ENCODE measurements at places on chromosomes 3 and 15.

DNA sequence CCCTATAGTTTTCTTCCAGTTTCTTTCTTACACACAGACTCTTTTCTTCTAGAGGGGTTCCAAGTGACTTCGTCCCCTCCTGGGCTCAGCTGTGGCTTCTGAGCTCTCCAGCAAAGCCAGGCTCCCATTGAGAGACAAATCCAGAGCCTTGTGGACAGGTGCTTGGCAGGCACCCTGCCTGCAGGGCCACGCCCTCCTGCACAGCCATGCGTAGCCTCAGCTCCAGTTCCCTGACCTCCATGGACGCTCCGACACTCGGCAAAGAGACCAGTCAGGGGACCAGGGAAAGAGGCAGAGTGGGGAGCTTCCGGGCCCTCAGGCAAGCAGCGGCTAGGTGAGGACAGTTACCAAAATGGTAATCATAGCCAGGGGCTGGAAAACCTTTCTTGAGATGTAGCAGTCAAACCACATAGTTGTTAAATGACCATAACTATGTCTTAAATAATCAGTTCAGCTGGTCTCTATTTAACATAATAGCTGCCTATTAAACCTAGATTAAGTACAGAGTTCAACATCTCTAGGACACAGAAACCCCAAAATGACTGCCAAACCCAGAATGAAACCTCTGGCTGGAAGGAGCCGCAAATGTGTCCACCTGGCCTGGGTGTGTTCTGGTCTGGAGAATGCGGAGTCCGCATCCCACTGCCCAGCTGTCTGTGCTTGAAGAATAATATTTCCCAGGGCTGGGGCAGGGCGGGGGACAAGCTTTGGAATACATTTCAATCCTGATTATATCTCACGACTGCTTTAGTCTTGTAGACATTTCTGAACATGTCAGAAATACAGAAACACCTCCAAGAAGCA, 69.3 kb upstream of the RGMA start:
- DNase-seq = no peak

DNA sequence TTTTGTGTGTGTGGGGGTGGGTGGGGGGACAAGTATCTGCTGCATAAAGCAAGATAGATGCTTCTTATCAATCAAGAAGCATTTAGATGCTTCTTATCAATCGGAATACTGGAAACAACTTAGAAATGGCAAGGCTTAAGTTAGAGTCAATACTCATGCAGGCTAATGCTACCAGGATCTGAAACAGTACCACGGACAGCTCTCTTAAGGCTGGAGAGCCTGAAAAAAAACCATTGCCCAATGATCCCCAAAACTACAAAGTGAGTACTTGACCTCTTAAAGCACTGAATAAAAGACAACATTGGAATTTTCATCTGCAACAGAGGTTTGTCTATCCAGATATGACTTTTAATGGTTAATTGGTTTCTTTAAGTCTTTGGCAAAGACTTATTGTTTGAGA, 262.3 kb downstream of the GAP43 start:
- no peak for DNase-seq

DNA sequence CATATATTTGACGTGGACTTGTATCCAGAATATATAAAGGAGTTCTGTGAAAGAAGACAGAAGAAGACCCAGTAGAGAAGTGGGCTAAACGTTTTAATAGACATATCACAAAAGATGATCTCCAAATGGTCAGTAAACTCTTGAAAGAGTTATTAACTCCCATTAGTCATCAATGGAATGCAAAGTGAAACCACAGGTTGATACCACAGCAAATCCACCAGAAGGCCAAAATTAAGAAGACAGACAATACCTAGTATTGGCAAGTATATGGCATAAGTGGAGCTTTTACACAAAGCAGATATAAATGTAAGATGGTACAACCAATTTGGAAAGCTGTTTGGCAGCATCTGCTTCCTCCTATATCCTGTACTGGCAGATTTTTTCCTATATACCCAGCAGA, 6.0 kb downstream of the SPATA16 start:
- DNase-seq = no peak

DNA sequence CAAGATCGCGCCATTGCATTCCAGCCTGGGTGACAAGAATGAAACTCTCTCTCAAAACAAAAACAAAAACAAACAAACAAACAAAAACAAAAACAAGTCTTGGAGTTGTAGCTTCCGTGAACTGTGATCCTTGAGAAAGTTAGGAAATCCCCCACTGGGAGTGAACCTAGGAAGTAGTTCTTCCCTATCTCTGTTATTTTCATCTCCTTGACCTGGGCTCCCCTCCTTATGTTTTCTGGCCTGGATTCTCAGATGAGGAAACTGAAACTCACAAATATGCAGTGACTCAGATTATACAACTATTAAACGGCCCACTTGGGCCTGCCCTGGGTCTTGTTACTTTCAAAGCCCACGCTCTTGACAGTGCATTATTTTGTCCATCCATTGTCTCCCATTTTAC, 29.7 kb downstream of the SAXO2 start:
- DNase-seq = no peak

Measured in CD4-positive, alpha-beta T cell treated with Interleukin-17A for 1 hour (primary cell).